Activated naive CD8-positive, alpha-beta T cell treated with anti-CD3 and anti-CD28 coated beads, Interleukin-2, amount 10 ng/mL, durations not matched to agents 7 days and 5 days (primary cell): ENCODE measurements at places on chromosomes 7 and 10. TPM values are rescaled to one million over a fixed set of nuclear protein-coding genes. Genes with fewer than 3 reads are reported as not detected.

Gene PDK4
- total RNA-seq, result 1.2 TPM

- H3K4me3 ChIP-seq, result no peak overlapping the region
- no peak for DNase-seq
- H3K4me1 ChIP-seq, result no peaks in the 10 kb centered on the region
- no peak overlapping the region for H3K27ac ChIP-seq
These were observed 187.4 kb upstream of the TMEM72 start for GRCh38 chr10:44723619-44724325.

- no peaks in the 10 kb centered on the region for H3K27me3 ChIP-seq
- no peak overlapping the region for H3K27ac ChIP-seq
- peaks cover 43% of the 10 kb centered on the region for H3K36me3 ChIP-seq
These were observed 20.8 kb downstream of the FZD9 start for GRCh38 chr7:73454424-73454823.

Gene HOGA1
- total RNA-seq, result not detected

Gene SEMA3D
- total RNA-seq, result not detected

DNA sequence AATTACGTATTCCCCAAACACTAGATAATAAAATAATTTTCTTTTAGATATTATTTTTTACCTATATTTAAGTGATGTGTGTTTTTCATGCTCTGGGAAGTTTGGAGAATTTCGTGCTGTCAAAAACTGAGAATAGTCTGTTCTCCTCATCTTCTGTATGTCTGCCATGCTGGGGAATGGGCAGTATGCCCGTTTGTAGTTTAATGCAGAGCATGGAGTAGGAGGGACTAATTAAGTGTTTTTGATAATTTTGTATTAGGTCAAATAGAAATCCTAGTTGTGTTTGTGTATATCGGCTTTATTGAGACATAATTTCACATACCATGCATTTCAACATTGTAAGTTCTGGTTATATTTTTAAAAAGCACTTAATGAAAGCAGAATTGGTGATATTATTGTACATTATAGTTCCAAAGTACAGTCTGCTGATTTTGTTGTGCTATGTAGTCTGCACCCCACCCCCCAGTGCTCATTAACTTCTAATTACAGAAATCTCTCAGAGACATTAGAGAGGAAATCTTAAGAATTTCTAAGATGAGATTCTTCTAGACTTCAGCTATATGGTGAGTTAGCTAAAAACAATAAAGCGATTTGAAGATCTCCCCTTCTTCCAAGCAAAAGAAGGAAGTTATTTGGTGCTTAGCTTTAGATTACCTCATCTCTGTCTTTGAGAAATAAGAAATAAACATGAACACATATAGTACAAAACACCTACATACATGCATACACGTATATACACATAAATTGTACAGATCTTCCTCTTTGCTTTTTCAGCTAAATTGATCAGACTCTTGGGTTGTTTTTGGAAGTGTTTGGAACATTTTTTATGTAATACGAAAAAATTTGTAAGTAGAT, 22.2 kb downstream of the ZRANB1 start:
- no peak for DNase-seq
- peaks cover 23% of the 10 kb centered on the region for H3K36me3 ChIP-seq
- no peaks in the 10 kb centered on the region for H3K27me3 ChIP-seq
- no peak overlapping the region for H3K27ac ChIP-seq
- no peak overlapping the region for H3K4me3 ChIP-seq

Gene LRMDA
- not detected for total RNA-seq

- H3K4me1 ChIP-seq, result no peaks in the 10 kb centered on the region
- no peak overlapping the region for H3K4me3 ChIP-seq
- H3K27ac ChIP-seq, result no peak overlapping the region
- no peaks in the 10 kb centered on the region for H3K36me3 ChIP-seq
- DNase-seq, result no peak
These were observed 361.5 kb upstream of the MBL2 start for GRCh38 chr10:53134050-53134449.

DNA sequence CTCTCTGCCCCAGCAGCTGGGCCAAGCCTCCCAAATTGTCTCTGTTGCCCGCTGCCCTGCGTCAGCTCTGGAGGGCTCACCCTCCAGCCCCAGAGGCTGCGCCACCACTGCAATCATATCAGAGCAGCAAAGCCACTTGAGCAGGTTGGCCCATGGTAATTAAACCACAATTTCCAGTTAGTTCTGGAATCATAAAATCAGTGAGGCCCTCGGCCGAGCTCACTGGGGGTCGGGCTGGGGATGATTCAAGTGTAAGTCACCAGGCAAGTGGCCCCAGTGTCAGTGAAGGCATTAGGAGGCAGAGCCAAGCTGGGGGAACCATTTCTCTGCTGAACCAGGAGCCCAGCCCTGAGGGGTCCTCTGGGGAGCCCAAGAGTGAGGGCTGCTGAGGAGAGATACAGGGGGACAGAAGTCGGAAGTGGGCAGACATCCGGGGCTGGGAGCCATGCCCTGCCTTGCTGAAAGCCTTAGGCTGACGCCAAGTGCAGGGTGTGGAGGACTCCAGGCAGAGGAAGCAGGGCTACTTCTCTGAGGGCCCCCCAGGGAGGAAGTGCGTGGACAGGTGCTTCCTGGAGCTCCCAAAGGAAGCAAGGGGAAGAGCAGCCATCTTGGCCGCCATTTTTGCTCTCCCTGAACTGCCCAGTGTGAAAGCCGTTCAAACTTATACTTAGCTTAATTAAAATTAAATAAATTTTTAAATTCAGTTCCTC, 29.5 kb upstream of the SLC29A3 start:
- no peaks in the 10 kb centered on the region for H3K36me3 ChIP-seq
- no peak overlapping the region for H3K4me3 ChIP-seq
- H3K4me1 ChIP-seq, result peaks cover 2% of the 10 kb centered on the region
